ENCODE measurements at places on chromosomes 13 and 19.

DNA sequence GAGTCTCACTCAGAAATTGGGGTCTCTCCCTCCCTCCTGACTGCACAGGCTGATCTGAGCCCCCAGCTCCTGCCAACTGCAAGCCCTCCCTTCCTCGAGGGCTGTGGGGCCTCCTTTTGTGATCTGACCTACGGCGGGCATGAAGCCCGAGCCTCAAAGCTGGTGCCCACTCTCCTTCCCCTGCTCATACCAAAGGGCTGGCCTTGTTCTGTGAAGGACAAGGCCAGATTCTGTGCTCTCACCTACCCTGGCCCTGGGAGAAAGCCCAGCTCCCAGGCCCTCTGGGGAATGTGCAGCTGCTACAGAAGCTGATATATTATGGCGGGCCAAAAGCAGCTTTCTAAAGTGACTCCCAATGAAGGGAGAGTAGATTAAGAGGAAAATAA lies 9.0 kb upstream of the ECH1 start:
- DNase-seq, result no peak

DNA sequence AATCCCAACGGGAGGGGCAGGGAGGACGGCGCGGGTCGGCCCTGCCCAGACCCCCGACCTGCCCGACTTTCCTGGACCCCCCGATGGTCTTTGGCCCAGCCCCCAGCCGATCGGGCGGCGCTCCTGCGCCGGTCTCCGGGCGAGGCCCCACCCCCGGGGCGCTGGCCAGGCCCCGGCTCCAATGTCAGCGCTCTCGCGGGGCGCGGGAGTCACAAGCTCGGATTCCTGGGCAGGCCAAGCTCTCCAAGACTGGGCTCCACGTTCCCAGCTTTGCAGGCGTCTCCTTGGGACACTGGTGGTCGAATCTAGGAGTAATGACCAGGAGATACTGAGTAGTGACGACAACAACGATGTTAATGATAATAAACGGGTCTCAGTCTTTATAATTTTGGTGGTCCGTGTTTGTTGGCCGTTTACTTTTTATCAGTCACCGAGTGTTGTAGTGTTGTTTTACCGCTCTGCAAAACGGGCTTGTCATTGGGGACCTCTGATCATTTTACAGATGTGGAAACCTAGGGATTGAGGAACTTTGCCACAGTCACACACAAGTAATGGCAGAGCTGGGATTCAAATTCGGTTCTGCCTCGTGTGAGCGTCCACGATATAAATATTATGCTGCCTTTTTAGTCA lies 545 bp downstream of the RAD23A start:
- DNase-seq, result no peak

DNA sequence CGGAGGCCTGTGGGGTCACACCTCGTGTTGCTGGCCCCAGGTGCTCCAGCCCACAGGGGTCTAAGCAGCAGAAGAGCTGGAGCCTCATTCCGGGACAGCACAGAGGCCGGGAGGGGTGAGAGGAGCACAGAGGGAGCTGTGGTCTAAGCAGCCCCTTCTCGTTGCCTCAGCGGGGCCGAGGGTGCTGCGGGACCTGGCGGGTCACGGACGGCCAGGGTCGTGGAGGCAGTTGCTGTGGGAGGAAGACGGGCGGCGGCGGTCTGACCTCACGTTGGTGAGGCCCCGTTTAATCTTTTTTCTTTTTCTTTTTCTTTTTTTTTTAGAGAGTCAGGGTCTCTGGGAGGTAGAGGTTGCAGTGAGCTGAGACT lies 21.7 kb downstream of the PIAS4 start:
- DNase-seq, result no peak

DNA sequence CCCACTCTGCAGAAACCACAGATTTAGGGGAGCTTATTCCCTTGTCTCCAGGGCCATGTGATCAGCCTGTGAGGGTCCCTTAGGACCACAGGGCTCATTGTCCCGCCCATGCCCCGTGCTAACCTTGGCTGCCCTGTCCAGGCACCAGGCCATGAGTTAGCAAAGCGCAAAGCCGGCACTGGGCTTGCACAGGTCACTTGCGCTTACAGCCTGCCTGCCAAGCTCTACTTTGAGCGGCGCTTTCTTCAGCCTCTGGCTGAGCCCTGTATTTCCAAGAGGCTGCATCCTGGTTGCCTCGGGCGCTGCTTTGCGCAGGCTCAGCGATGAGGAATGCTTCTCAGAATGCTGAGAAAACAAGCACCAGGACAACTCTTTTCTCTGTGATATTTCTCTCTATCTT lies 188.0 kb downstream of the TDRD3 start:
- DNase-seq, result no peak

DNA sequence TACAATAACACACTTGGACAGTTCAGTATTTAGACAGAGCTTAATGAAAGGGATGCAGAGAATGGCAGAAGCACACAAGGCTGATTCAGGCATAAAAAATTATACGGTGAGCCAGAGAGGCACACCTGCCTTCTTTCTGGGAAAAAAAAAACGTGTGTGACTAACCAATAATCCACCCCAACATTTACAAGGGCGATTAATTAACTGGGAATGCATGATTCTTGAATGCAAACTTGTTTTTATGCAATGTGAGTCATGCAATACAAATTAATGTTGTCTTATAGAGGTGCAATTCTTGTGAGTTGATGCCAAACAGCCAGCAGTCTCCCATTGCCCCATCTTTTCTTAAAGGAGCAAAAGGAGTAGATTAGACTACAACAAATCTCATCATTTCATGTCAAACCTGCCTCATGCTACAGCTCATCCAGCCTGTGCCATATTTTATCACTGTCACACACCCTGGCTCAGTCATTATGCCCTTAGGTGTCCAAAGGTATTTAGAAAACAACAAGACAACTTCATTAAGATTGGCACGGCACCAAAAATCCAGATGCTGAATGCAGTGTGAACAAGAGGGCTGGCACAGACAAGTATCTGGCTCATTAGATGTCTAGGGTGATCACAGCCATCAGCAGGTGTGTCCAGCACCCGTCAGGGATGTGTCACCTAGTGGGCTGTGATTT lies 721.1 kb downstream of the EFNB2 start:
- DNase-seq, result no peak

DNA sequence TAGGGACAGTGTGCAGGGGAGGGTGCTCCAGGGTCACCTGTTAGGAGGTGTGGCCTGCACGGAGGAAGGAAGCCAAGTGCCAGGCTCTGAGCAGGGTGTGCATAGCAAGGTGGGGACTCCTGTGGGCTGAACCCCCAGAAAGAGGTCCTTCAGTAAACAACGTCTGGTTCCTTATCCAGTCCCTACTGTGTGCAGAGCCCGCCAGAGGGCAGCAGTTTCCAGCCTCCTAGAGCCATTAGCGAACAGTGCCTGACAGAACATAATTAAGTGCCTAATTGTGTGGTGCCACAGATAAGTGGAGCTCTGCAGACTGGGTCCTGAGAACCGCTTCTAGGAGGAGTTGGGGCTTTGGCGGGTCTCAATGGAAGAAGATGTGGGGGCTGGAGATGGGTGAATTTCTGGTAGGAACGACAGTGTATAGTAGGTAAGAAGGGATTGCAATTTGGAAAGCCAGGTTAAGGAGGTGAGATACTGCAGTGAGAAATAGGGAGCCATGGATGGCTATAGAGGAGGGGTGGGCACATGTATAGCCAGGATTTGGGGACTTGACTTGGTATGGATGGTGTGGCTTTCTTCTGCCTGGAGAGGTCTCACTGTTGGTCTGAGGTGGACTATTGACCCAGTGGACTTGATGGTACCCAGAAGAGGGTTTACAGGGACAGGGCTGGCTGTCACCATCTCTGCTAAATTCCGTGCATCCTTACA lies 323.1 kb downstream of the ZNF536 start:
- DNase-seq, result no peak

- no peak for DNase-seq
Observed at GRCh38 chr13:35714588-35715377, 238.3 kb upstream of the MAB21L1 start.

DNA sequence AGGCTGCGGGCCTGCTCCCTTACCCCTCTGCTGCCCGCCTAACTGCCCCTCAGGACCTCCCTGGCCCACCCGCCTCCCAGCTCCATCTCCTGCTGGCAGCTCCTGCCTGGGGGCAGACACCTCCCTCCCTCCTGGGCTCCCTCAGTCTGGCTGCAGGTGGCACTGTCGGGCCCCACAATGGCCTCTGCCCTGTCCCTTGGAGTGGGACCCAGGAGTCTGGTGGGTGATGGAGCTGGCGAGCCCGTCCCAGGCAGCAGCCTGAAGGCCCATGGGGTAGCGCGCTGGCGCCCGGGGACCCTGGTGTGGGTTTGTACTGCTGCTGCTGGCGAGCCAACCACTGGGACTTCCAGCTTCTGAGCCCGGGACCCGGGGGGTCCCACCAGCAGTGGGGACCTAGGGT lies 83.6 kb downstream of the KDM4B start:
- DNase-seq, result no peak

- no peak for DNase-seq
Observed at GRCh38 chr19:9673912-9674662, 813 bp downstream of the ZNF562 start.

DNA sequence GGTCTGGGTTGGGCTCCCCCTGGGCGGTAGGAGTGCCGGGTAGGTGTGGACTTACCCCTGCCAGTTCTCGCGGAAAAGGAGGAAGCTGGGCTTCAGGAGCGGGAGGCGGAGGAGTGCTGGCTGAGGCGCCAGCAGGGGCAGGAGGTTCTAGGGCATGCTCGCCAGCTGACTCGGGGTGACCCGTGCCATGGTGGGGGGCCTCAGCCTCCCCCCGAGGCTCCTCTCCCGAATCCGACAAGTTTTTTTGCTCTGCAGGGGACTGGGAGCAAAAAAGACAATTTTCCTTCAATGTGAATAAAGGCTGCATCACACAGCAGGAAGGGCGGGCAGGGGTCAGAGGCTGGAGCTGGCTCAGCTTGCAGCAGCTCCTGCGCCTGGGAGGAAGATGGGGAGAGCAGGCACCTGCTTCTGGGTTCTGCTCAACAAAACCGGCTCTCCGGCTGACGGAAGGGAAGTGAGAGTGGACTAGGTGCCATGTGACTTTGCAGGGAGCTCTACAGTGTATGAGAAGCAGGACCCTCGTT lies 26.5 kb downstream of the RANBP3 start:
- no peak for DNase-seq

GRCh38 chr19:2240881-2241760 lies 4.5 kb downstream of the SF3A2 start:
- DNase-seq, result no peak

DNA sequence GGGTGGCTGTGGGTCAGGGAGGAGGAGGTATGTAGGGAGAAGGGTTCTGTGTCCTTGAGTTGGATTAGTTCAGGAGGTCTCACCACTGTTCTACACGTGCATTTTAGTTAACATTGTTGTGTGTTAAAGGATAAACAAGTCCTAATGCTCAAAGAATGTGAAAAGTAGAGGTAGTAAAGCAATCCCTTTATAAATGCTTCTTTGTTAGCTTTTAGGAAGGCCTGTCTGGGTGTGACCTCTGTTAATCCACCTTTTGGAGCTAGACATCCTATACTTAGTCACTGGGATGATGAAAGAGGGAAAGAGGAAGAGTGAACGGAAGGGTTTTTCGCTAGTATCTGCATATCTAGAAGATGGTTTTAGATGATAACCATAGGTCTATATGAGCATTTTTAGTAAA lies 42.2 kb upstream of the FLT1 start:
- no peak for DNase-seq

GRCh38 chr13:22175241-22175640 lies 504.4 kb downstream of the FGF9 start:
- no peak for DNase-seq

GRCh38 chr19:17214508-17215126 lies 540 bp upstream of the USE1 start:
- no peak for DNase-seq

DNA sequence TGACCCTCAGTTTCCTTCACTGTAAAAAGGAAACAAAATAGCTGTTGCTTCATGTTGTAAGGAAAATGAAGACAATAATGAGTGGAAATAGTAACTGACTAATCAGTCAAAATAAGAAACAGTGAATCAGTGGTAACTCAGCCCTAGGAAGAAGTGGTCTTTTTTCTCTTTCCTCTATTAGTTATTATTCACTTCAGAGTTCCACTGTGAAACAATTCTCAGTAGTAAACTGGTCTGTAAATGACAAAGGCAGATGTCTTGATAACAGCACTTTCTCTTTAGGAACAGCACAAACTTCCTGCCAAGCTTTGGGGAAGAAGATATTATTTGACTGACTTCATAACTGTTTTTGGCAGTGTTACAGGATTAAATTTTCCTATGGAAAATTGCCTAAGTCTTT lies 600.5 kb upstream of the KLHL1 start:
- DNase-seq, result no peak

DNA sequence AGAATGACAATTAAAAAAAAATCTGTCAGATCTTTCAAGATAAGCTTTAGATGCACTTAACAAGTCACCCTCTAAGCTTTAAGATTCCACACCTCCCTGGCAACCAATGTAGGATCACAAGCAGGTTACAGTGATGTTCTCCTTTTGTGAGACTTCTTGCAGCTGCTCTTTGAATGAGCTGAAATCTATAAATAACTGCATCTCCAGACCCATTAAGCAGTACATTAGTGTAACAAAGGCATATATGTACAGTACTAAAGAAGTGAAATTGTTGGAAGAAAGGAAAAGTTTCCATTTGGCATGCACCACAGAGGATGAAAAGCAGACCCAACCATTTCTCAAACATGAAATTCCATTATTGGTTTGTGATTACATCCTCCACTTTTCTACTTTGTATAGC lies 364.7 kb downstream of the ENOX1 start:
- no peak for DNase-seq

- no peak for DNase-seq
Observed at GRCh38 chr19:47093254-47093653, 20.3 kb downstream of the ZC3H4 start.

GRCh38 chr13:111270126-111270525 lies 50.3 kb upstream of the TEX29 start:
- DNase-seq, result no peak

GRCh38 chr13:37453246-37453645 lies 145.3 kb downstream of the POSTN start:
- no peak for DNase-seq

DNA sequence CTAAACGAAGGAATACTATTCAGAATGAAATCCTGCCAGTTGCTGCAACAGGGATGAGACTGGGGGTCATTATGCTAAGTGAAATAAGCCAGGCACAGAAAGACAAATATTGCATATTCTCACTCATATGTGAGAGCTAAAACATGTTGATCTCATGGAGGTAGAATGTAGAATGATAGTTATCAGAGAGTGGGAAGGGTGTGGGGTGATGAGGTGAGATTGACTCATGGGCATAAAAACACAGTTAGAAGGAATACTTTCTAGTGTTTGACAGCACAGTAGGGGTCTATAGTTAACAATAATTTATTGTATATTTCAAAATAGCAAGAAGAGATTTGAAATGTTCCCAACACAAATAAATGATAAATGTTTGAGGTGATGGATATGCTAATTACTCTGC lies 7.8 kb upstream of the OR7C2 start:
- no peak for DNase-seq

DNA sequence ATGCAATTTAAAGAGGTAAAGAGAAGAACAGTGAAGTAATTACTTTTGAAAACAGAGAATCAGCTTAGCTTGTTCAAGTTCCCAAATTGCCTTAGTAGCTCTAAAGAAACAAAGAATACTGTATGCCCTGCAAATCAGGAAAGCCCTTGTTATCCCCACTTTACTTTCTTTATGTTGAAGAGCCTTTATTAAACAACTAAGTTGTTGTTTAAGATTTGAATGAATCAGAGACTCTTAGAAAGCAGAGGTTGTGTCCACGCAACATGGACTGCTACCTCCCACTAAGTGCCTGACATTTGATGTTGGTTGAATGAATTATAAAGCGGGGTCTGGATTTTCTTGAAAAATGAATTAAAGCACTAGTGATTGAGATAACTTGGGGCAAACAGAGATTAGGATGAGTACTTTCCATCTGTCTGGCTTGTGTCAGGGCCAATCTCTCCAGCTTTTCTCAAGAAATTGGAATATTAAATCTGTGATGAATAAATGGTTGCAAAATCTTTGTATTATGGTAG lies 214.7 kb downstream of the POSTN start:
- DNase-seq, result no peak

Data from stimulated activated CD8-positive, alpha-beta memory T cell treated with anti-CD3 and anti-CD28 coated beads, Interleukin-7, amount 100 ng/mL, for 48 hours (primary cell).